ENCODE measurements at places on chromosomes 7 and 10. TPM values are rescaled to one million over a fixed set of nuclear protein-coding genes. Genes with fewer than 3 reads are reported as not detected.

The FAM185A gene
- 5.4 TPM for polyA plus RNA-seq

The TFEC gene
- 0.17 TPM for polyA plus RNA-seq

The WNT8B gene
- not detected for polyA plus RNA-seq

The GRID2IP gene
- 0.01 TPM for polyA plus RNA-seq

The KCP gene
- 0.16 TPM for polyA plus RNA-seq
